ENCODE measurements at places on chromosomes 7 and 10.

GRCh38 chr10:101110856-101111523 is 20.1 kb upstream of the TLX1 start:
- no peak for DNase-seq

DNA sequence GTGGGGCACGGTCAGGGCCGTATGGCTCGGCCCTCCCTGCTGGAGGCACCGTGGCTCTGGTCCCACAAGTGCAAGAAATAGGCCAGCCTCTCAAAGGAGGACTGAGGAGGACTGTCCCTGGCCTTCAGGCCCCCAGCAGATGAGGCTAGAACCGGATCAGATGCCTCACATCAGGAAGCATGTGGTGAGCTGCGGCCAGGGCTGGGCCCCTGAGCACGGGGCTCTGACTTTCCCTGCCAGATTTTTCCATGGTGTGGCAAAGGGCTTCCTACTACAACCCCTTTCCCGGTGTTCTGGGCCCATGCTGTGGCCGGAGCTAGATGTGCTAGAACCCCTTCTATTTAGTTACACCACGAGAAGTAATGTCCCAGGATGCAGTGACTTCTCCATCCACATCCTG is 100.4 kb downstream of the TCERG1L start:
- DNase-seq: no peak

DNA sequence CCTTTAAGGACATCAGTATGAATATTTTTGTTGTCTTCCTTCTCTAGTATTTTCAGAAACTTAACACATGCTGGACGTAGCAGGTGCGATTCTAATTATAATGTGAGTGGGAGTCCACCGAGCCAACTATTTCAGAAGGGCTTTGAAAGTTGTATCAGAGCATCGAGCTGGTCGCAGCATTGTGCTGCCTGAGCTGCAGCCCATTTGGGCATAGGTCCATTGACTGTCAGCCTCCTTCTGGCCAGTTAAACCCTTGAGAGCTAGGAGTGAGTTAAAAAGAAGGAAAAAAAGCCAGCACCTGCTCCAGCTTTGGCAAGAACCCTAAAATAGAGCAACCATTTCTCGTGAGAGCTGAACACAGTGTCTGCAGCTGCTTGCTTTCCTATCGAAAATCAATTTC is 47.8 kb downstream of the SLC35G1 start:
- no peak for DNase-seq

GRCh38 chr7:120760851-120761250 is 97.1 kb downstream of the TSPAN12 start:
- DNase-seq: no peak

- no peak for DNase-seq
These were observed 544 bp downstream of the SEC23IP start for GRCh38 chr10:119893074-119893473.

DNA sequence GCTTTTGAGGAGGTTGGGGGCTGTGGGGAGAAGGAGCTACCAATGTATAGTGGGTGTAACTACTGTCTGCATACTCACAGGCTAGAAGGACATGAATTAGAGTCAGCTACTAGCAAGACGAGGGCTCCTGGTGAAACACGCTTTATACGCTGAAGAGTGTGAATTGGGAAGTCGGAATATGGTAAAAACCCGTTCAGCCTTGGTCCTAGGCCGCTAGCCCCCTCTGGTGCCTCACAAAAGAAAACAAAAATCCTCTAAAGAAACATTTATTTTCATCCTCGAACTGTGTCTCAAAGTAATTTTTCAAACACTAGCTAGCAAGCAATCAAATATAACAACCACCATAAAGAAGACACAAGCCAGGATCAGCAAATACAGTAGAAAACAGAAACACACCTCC is 338.1 kb upstream of the SEMA3C start:
- no peak for DNase-seq

GRCh38 chr7:148964483-148965267 is 63.6 kb downstream of the PDIA4 start:
- no peak for DNase-seq

DNA sequence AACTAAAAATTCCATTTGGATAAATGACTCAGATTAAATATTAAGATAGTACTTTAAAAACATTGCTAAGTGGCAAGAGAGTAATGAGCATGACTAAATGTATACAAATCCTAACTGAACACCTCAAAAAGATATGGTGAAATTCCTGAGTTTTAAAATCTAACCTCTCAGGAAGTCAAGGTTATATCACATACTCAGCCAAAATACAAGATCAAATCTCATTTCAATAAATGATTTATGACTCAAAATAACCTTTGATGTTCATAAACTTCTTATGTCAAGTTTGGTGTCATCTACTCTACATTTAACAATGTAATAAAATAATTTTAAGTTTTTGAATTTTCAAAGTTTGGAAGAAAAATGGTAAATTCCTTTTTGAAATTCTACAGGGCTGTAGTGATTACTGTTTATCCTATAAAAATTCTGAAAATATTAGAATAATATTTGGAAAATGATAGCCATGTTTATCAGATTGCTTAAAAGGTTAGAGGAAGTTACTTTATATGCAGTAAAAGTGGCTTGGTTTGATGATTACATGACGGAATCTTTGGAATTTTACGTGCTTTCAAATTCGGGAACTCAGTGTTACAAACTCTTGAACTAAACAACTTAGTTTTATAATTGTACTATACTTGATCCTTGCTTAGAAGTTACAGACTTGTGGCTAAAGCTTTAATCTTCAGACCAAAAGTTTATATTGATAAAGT is 43.7 kb downstream of the ASZ1 start:
- no peak for DNase-seq

- no peak for DNase-seq
These were observed 244.0 kb downstream of the BUB3 start for GRCh38 chr10:123398180-123398591.

- DNase-seq: no peak
These were observed 198.6 kb upstream of the LYZL2 start for GRCh38 chr10:30828164-30828563.

- DNase-seq: no peak
These were observed 28.9 kb upstream of the PPIF start for GRCh38 chr10:79318369-79318768.

- DNase-seq: no peak
These were observed 48.0 kb upstream of the DLG5 start for GRCh38 chr10:77974396-77975074.

DNA sequence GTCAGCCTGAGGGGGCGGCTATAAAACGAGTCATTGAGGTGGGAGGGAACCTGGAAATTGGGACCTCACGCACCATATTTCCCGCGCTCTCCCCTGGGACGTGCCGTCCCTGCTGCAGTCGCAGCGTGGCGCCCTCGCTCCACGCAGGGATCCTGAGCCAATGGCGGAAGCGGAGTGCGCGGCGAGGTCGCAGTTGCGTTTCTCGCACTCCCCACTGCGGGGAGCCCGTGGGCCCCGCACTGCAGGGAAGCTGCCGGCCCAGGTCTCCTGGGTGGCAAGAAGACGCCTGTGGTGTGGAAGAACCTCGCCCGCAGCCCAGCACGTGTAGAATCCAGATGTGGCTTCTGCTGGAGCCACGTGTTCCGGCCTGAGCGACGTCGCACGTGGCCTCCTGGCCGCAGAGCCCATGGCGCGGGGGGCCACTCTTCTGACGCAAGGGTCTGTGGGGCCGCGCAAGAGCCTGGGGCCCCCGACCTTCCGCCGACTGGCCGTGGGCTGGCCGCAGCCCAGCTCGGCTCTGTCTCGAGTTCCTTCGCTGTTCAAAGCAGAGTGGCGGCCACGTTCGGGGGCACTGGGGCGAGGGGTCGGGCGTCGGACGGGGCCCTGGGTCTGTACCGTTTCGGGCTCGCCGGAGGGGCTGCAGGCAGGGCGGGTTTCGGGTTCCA is 26.4 kb downstream of the HIF1AN start:
- peak; percentile 83 for DNase-seq

DNA sequence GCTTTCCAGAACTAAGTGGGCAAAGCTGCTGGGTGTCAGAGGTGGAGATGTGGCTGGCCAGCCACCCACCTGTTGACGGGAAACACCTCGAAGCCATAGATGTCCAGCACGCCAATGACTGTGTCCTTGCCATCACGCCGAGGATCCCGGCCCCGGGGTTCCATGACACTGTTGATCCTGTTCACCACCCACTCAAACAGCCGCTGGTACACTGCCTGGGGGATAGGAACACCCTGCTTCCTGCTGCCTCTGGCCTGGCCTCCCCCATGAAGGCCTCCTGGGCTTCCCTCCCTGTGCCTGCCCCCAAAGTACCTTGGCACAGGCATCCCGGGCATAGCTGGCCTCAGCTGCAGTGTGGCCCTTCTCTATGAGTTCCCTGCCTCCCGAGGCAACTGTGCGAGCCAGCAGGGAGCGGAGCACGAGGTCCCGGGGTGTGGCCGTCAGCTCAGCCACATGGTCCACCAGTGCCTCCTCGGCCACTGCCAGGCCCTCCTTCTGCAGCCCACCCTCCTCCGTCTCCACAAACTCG is 8.2 kb downstream of the MYO1G start:
- no peak for DNase-seq

- DNase-seq: no peak
These were observed 4.9 kb downstream of the GCK start for GRCh38 chr7:44184206-44184872.

- DNase-seq: no peak
These were observed 29.4 kb upstream of the TNRC18 start for GRCh38 chr7:5452937-5453540.

All from activated T-cell treated with anti-CD3 and anti-CD28 coated beads, Interleukin-2, amount 50 U/mL, for 72 hours (primary cell).